ENCODE measurements at places on chromosomes 1 and 21.
A peak's percentile ranks its signal among the peaks of the same experiment; 100 is the strongest.

- DNase-seq = peak; percentile 74
Measured at GRCh38 chr1:179779645-179780272, 36.7 kb downstream of the FAM163A start.

- no peak for DNase-seq
Measured at GRCh38 chr21:34713621-34714020, 44.8 kb downstream of the CLIC6 start.

DNA sequence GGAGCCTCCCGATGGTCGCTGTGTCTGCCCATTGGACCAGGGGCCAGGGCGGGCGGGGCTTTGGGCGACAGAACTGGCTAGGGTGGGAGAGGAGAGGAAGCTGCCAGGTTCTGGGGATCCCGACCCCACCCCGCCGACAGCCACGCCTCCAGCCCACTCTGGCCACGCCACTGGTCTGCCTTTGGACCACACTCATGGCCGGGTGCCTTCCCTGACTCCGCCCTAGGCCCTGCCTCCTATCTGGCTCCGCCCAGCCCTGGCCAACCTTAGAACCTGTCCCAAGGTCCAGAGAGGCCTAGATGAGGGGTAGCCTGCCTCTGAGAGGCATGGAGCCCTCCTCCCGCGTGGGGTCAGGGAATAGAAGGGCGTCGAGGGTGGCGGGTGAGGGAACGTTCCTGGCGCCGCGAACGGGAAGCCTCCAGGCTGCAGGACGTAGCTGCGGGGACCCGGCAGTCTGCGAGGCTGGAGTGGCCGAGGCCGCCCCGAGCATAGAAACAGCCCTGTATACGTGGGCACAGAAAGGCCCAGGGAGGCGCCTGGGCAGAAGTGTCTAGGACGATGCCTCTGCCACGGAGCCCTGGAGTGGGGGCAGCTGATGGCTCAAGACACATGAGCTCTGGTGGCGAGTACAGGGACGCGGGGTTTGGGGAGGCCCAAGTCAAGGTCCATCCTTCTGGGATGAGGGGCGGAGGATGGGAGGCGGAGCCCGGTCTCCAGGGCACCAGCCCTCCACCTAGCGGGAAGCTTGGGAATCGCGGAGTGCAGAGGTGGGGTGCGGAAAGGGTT, 11.5 kb upstream of the COL16A1 start:
- DNase-seq = peak; percentile 88

- peak; percentile 52 for DNase-seq
Measured at GRCh38 chr1:43552813-43553212, 22.1 kb downstream of the PTPRF start.

GRCh38 chr1:207813946-207814345, 62.1 kb downstream of the CD46 start:
- DNase-seq = no peak

All from fibroblast of pulmonary artery (primary cell).